H9 (cell line): ENCODE measurements at places on chromosomes 4 and X.

DNA sequence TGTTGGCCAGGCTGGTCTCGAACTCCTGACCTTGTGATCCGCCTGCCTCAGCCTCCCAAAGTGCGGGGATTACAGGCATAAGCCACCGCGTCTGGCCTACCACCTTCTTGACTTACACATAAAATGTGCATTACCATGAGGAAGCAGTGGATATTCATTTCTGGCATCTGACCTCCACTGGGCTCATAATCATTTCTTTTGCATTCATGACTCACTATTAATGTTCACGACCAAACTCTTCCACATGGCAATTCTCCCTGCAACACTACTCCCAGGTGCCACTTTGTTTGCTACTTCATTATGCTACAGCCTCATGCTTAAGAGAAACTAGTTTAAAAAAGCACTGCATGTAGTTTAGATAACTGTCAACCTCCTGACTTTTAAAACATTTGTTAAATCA lies 22.7 kb downstream of the RASGEF1B start:
- no peak for DNase-seq

DNA sequence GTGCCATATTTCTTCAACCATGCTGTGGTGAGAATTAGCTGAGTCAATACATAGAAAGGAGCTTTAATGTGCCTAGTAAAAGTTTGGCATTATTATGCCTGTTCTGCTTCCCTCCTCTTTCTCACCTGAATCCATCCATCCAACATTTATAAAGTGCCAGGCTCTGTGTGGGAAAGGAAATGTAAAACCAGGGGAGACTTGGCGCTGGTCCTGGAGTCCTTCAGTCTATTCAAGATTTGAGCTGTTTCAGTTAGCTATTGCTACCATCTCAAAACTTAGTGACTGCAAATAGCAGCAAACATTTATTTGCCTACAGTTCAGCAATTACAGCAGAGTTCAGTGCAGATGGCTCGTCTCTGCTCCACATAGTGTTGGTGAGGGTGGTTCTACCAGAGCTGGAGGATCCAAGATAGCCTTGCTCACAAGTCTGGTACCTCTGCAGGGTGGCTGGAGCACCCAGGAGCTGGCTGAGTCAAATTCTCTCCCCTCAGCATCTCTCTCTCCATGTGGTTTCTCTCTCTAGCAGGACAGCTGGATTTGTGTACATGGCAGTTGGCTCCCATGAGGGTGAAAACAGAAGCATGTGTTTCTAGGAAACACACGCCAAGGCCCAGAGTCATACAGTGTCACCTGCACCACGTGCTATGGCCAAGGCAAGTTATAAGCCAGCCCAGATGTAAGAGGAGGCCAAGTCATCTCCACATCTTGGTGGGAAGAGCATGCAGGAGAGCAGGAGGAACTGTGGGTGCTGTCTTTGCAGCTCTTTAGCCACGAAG lies 77.3 kb downstream of the FHDC1 start:
- DNase-seq: no peak

- no peak for DNase-seq
These were observed 8.3 kb downstream of the RPS4X start for GRCh38 chrX:72268597-72269365.

DNA sequence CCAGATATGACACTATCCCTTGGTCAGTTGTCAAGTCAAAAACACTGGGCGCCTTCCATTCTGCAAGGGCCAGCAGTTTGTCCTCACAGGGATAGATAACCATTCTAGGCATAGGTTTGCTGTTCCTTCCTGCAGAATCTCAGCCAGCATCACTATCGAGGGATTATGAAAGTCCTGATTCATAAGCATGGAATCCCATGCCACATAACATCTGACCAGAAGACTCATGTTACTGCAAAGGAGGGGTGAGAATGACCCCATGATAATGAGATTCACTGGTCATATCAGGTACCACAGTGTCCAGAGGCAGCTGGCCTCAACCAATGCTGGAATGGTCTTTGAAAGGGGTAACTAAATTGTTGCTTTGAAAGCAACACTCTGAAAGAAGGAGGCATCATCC lies 84.7 kb downstream of the OTC start:
- DNase-seq: no peak
